Myocyte (in vitro differentiated cells): ENCODE measurements at places on chromosomes 13 and 19. TPM values are rescaled to one million over a fixed set of nuclear protein-coding genes. Genes with fewer than 3 reads are reported as not detected.

NOVA2 gene
- total RNA-seq = not detected in 2 replicates

DNA sequence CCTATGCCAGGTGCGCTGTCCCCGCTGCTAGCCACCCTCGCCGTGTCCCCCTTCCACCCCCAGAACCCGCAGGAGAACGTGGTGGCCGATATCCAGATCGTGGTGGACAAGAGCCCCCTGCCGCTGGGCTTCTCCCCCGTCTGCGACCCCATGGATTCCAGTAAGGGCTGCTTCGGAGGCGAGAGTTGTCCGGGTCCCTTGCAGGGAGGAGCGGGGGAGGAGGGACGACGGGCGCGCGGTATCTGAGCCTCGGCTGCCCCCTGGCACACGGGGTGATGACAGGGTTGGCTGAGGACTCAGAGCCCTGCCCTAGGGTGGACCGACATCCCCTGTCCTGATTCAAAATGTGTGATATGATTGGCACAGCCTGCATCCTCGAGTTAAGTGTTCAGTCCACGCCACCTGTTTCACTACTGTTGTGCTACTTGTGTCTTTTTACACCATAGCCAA, 653 bp downstream of the MVB12A start:
- DNase-seq = peak; percentile 24

DNA sequence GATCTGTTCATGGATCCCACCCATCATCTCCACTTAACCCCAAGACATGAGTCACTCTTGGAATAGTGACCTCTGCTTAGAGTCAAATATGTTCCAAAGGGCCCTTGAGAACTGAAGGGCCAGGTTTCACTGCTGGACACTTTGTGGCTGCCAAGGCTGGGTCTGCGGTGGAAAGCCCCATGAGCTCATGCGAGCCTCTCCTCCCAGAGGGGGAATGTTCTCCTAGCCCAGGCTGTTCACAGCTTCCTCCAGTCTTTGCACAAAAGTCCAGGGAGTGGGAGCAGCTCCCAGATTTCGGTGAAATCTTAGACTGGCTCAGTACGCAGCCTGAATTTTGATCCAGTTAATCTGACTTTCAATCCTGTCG, 732 bp upstream of the DCLK1 start:
- peak; percentile 92 for DNase-seq

- DNase-seq = no peak
Measured at GRCh38 chr13:112118451-112119064, 51.6 kb downstream of the SOX1 start.

APLP1 gene
- 10.4 and 30.5 TPM in 2 replicates for total RNA-seq

DNA sequence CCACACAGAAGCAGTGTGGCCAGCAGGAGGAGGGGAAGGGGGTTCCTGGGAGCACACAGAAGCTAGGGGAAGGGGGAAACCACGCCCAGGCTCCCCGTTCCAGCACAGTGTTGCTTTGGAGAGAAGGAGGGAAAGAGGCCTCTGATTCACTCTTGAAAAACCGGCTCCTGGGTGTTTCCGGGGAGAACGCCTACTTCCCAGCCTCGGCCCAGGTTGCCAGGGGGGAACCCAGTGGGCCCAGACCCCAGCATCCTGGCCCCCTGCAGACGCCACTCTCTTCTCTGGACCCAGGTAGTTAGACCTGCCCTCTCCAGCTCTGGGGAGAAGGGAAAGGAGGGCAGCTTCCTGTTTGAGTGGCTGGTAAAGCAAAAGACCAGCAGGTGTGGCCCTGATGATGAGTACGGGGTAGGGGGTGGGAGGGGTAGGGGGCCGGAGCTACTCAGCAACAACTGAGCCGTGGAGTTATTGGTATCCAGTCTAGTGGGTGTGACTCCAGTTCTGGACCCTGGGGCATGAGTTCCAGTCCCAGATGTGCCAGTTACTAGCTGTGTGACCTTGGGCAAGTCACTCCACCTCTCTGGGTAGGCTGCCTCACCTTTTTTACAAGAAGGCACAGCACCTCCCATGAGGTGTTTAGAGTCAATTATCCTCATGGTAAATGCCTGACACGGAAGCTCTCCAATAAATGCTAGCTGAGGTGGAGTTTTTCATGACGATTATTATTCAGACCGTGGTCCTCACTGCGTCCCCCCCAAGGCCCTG, 836 bp downstream of the GIPC1 start:
- no peak for DNase-seq

DNA sequence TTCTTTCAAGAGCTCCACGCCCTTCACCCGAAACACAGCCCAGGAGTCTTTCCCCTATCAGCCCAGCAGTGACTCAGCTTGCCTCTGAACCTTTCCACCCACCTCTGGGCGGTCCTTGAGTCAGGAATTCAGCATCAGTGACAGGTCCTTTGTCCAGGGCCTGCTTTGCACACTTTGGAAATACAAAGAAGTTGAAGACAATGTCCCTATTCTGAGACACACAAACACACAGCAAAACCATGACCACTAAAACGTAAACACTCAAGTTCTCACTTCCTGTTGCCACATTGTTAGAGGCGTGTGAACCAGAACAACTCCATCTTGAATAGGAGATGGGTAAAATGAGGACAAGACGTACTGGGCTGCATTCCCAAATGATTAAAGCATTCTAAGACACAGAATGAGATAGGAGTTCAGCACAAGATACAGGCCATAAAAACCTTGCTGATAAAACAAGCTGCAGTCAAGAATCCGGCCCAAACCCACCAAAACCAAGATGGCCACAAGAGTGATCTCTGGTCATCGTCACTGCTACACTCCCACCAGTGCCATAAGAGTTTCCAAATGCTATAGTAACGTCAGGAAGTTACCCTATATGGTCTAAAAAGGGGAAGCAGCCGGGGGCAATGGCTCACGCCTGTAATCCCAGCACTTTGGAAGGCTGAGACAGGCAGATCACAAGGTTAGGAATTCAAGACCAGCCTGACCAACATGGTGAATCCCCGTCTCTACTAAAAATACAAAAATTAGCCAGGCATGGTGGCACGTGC, 49.2 kb upstream of the ATP12A start:
- DNase-seq = no peak

PAN3 gene
- total RNA-seq = 10.0 and 12.5 TPM in 2 replicates

GRIK5 gene
- total RNA-seq = 0.13 TPM in 1 of 2 replicates, not detected in the other

GRCh38 chr19:40335855-40336600, 12.2 kb downstream of the C19orf47 start:
- peak; percentile 84 for DNase-seq

- DNase-seq = no peak
Measured at GRCh38 chr13:80161219-80161618, 179.7 kb downstream of the SPRY2 start.

- DNase-seq = peak; percentile 27
Measured at GRCh38 chr13:50074843-50075242, 59.6 kb downstream of the KCNRG start.

DNA sequence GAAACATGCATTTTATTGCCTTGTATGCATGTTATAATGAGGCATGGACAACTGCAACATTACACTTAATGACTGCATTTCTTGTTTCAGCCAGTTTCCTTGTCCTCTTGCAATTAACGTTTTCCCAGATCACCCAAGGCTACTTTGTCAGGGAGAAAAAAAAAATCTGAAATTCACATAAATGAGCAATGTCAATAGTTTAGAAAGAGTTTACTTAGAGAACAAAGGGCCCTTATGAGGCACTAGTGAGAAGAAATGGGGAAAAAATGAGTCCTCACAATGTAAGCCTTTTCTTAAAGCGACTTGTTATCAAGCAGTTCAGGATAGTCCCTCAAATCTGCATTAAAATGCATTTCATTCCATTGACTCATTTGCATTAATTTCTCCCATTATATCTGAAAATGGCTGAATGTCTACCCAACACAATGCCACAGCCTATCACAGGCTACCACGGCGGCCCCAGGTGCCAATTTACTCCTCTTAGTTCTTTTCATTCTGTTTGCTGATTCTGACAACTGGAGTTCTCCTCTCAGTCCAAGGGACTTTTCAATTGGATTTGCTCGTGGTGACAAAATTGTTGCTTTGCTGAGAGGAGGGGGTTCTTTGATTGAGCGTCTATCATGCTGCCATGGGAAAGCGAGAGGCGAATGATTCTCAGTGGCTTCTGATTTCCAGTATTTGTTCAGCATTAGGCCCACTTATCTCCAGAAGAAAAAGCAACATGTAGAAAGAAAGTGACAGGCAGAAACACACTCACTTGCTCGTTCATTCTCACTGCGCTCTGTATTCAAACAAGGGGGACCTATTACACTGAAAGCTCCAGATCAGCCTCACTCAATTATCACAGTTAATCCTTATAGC, 107.1 kb downstream of the DACH1 start:
- DNase-seq = no peak

- DNase-seq = no peak
Measured at GRCh38 chr19:14837391-14837790, 2.4 kb upstream of the OR7A5 start.

DNA sequence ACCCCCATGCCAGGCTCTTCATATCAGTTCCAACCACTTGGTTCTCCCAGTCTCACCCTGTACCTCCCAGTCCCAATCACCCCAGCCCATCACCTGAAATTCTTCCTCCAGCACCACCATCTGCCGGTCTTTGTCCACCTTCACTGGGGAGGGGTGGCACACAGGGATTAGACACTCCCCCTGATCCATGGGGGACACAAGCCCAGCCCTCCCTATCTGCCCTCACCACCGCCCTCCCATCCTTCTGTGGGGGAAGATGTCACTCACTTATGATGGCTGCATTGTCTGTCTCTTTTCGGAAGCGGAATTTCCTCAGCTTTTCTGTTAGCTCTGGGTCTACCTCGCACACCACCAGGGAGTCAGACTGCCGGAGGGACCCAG, 685 bp downstream of the GMFG start:
- DNase-seq = no peak

DNA sequence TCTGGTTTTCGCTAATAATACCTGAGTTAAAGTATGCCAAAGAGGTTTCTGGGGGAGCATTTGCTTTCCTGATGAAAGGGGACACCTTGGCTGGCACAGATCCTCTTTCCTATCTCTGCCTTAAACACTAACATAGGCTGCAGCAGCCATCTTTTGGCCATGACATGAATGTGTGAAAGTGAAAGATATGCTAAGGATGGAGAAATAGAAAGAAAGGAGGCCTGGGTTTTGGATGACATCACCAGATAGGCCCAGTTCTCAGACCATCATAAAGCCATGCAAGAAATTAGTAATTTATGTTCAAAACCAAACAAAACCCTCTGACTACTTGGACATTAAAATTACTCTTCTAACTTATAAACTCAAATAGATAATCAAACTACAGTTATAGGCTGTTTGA, 279.7 kb downstream of the COG6 start:
- no peak for DNase-seq

DNA sequence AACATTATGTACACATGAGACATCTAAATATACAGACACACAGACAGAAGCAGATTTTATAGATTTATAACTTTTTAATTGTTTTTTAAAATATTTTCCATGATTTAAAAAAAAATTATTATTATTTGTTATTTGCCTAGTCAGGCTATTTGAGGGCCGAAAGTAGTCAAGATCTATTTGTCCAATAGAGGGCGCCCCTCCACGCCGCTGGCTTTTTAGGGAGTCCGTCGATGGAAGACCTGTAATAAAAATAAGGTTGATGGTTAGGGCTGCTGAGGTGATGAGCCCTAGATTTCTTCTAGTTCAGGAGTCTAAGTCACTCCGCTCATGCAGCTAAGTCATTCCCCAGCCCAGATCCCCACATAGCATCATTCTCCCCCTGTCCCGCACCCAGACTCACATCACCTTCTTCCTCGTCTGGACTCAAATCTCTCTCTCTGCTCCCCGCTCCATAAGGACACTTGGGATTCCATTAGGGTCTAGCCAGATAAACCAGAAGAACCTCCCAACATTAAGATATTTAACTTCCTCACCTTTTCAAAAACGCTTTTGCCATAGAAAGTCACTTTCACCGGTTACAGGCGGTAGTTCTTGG, 33.9 kb upstream of the CEACAM21 start:
- DNase-seq = peak; percentile 26

ZNF730 gene
- 0.88 and 0.96 TPM in 2 replicates for total RNA-seq

FGF21 gene
- not detected in 2 replicates for total RNA-seq

DNA sequence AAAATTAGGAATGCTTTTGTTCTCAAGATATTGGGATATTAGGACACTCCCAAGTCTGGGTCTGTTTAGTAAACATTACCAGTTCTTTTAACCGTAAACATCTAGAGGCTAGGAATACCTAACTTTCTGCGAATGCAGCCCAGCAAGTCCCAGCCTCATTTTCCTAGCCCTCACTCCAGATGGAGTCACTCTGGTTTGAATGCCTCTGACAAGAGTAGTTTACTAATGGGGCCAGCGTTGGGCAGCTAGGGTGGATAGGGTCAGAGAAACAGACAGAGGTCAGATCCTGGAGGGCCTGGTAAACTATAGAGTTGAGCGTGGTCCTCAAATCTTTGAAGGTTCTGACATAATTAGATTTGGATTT, 53.6 kb downstream of the WDFY2 start:
- DNase-seq = no peak

PRTN3 gene
- not detected in 2 replicates for total RNA-seq

- DNase-seq = no peak
Measured at GRCh38 chr19:34979819-34980640, 16.0 kb upstream of the ZNF792 start.

GRCh38 chr13:78152415-78152814, 233.8 kb upstream of the EDNRB start:
- no peak for DNase-seq

LILRA5 gene
- not detected in 2 replicates for total RNA-seq

GRCh38 chr19:16001481-16002312, 52.9 kb downstream of the OR10H4 start:
- peak; percentile 47 for DNase-seq

DNA sequence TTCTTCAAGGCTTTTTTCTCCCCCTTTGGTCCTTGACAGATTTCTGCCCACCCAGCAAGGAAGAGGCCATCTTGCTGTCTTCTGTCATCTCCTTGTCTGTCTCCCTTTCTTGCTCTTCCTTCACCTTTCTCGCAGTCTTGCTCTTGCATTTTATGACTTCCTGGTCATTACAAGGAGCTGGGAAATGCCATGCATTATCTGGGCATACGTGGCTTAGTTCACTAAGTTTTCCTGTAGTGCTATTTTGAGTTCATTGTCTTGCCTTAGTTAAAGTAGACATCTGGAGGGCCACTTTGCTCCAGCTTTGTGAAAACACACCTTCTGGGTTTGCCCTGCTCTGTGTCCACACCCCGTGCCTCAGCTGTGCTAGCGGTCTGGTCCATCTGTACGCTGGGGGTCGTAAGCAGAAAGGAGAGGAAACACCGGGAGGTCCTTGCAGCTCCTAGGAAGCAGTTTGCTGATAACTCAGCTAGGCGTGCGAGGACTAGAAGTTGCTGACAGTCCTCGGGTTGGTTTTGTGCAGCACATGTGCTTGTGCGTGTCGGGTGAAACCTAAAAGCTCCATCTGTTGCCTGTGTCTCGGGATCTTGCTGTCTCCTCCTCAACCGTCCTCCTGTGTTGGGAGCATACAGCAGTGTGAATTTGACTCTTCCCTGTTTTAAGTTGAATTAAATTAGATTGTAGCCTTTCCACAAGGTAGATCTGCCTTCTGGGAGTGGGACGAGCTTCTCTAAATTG, 59.4 kb downstream of the ARHGEF7 start:
- no peak for DNase-seq

DNA sequence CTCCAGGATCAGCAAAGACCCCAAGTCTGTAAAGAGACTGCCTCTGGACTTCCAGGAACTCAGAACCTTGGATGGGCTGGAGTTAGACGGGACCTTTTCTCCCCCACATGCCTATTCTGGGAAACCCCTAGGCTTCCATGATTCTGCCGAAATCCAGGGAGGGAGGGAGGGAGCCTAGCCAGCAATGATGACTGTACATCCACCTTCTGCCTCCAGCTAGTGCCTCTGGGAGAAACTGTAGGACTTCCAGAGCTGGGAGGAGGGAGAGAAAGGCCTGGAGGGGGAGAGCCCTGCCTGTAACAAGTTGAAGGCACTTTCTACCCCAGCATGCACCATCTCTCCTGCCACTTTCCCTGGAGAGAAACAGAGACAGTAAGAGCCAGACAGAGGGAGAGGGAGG, 6.0 kb upstream of the HAS1 start:
- no peak for DNase-seq

CRX gene
- not detected in 2 replicates for total RNA-seq
